ENCODE measurements at places on chromosomes 7 and 10.

DNA sequence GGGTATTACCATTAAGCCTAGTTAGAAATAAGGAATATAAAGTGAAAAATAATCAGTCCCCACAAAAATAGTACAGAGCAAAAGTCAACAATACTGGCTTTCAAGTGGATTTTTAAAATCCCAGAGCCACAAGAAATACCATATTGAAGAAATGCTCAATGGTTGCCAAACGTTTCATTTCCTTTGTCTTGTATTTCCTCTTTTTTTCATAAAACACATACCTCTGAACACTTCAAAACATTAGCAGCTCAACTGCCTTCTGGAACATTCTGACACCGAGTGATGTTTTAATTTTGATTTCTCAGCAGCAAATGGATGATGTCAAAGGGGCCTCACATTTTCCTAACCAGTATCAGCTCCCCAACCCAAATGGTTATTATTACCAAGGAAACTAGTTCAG is 10.5 kb downstream of the NOD1 start:
- DNase-seq: no peak

DNA sequence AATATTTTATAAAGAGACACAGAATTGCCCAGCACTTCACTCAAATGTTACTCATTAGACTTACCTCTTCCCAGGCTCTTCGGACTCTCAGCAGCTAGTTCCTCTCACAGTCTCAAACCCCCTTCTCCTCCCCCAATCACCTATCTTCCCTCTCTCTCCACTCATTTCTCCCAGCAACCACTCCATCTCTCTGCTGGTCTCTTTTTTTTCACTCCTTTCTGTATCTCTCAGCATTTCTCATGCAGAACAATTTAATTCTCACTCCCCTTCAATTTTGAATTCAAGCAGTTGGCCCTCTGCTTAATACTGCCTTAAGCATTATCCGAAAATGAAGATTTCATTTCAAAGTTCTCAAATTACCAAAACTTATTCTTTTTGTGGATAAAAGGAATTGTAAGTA is 34.4 kb upstream of the CAV2 start:
- no peak for DNase-seq

DNA sequence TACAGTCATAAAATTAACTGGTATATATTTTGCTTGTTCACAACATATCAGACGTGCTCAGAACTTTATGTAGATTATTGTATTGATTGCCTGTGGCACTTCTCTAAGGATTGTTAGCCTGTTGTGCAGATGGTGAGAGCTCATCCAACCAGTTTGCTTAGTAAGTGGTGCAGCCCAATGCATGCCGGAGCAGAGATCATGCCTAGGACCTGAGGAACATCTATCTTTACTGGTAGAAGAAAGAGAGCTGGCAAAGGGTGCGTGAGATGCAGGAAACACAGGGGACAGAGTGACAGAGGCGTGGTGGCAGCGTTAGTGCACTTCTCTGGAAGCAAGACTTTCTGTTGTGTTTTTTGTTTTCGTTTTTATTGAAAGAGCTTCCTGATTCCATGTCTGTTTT is 35.9 kb downstream of the CCM2 start:
- DNase-seq: no peak

DNA sequence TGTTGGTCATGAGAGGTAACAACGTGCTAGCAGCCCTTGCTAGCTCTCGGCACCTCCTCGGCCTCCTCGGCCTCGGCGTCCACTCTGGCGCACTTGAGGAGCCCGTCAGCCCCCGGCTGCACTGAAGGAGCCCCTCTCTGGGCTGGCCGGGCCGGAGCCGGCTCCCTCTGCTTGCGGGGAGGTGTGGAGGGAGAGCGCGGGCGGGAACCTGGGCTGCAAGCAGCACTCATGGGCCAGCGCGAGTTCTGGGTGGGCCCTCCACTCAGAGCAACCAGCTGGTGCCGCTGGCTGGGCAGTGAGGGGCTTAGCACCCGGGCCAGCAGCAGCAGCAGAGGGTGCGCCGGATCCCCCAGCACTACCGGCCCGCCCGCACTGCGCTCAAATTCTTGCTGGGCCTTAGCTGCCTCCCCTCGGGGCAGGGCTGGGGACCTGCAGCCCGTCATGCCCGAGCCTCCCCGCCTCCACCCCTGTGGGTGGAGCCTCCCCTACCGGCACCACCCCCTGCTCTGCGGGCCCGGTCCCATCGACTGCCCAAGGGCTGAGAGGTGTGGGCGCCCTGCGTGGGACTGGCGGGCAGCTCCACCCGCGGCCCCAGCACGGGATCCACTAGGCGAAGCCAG is 96.1 kb downstream of the PAXIP1 start:
- DNase-seq: no peak

GRCh38 chr10:61921143-61921542 is 19.6 kb downstream of the ARID5B start:
- no peak for DNase-seq

- no peak for DNase-seq
Observed at GRCh38 chr7:142488842-142489241, 231.0 kb upstream of the PRSS58 start.

GRCh38 chr7:110557-111232 is 81.7 kb upstream of the FAM20C start:
- no peak for DNase-seq

GRCh38 chr7:7978860-7979259 is 10.3 kb downstream of the GLCCI1 start:
- DNase-seq: no peak

DNA sequence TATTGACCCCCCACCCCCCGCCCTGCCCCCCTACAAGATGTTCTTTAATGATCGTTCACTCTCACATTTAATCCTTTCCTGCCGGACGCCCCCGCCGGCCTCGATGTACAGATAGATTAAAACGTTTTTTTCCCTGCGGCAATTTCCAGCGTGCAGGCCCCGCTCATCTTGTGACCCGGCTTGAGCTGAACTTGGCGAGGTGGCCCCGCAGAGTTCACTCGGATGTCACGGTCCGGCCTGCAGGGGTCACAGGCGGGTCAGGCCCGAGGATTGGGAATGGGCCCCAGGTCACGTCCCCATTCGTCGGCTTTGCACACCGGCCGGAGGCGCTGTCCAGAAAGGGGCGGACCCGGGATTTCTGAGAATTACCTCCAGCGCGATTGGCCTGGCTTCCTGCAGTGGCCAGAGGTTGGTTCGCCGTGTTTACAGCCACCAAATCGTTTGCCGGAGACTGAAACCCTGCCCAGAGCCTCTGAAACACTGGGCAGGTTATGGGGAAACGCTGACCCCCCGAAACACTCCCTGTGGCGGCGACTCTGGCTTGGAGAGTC is 1.9 kb upstream of the CYP26A1 start:
- no peak for DNase-seq

- no peak for DNase-seq
Observed at GRCh38 chr7:102432442-102433218, 745 bp upstream of the ORAI2 start.

DNA sequence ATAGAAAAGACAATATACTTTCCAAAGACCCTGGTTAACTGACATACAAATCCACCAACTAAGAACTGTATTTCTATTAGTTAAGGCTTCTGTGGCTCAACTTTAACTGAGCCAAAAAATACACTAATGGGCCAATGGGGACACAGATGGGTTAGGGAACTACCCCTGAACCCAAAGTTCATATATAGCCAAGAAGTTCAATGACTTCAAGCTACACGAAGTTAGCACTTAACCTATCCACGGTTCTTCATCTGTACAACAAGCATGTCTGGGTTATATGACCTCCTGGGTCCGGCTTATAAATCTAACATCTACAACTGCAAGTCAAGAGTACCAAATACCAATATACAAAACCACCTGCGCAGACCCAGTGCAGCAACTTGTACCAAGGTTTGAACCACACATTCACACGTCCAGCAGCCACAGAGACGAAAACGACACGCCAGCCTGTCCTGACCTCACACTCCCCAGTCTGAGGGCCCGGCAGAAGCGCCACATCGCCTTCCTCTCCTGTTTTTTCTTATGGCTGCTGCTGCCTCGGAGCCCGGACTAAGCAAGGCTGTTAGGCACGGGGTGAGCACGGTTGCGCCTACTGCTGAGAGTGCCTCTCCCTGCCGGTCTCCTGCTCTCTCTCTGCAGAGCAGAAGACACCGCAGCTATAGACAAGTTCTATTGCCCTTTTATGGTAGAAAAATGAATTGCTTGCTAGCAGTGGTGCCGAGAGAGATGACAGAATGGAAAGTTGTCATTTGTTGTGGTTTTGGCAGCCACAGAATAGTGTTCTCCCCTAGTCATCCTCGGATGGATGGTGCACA is 86.3 kb downstream of the RNF216 start:
- peak; percentile 61 for DNase-seq

GRCh38 chr7:129952086-129952652 is 591 bp downstream of the UBE2H start:
- DNase-seq: peak; percentile 4

DNA sequence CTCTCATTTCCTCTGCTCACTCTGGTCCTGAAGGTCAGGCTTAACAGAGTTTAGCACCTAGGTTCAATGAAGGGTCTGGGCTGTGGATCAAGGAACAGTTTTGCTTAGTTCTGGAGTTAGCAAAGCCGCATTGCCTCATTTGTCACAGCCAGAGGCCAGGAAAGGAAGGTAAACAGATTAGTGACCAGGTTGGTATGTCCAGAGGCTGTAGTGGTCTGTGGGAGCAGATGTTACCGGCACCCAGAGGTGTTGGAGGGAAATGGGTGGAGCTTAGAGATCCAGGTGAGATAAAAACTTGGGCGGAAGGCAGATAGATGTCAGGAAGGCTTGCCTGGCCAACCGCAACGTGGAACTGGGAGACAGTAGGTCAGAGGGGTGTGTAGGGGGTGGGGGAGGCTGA is 36.6 kb upstream of the ZMIZ2 start:
- DNase-seq: no peak

GRCh38 chr10:124417895-124418725 is 613 bp downstream of the OAT start:
- DNase-seq: peak; percentile 21

GRCh38 chr7:42099470-42100155 is 137.4 kb downstream of the GLI3 start:
- DNase-seq: no peak

DNA sequence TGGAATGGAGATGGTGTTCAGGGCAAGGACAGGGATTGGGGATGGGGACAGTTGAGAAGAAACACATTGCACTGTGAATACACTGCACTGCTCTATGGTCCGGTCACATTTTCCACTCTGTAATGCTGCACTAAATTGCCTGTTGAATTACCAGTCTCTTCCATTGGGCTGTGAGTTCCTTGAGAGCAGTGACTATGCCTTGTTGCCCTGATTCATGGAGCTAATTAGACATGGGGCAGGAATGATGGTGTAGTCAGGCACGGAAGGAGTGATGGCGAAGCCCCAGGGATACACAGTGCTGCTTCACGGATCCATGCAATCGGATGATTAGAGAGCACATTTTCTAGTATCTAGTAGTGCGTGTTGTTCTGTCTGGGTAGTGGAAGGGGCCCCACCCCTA is 25.4 kb upstream of the GPAM start:
- no peak for DNase-seq
